ENCODE measurements at places on chromosomes 3 and 15. TPM values are rescaled to one million over a fixed set of nuclear protein-coding genes. Genes with fewer than 3 reads are reported as not detected.

ST8SIA2 gene
- total RNA-seq: not detected

NEK11 gene
- total RNA-seq: 5.2 TPM

THAP10 gene
- total RNA-seq: not detected

ABCF3 gene
- total RNA-seq: 126 TPM

LRRC31 gene
- total RNA-seq: not detected

- DNase-seq: no peak
These were observed 8.9 kb upstream of the CMTM8 start for GRCh38 chr3:32229565-32229964.

DNA sequence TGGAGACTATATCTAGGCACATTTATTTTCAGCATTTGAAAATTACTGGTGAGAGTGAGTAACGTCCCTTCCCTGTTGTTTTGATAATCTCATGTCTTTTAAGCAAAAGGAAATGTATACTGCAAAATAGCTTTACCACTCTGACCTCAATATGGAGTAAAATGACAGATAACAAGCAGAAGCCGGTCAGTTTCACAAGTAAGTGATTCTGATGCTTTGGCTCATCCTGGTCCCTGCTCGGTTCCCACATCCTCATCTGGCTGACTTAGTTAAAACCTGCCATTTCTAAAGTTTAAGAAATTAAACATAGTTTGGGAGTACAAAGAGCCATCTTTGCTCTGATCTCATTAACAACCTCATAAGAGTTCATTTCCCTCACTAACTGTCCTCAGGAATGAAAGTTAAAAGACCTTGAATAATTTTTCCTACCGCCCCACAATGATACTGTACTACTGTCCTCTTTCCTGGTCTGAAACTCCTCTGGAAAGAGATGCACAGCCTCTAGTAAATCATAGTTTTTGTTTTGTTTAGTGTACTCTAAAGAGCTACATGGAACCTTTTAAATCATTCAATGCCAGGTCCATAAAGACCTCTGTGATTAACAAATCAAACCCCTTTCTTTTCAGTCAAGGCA, 72.3 kb upstream of the ICE2 start:
- no peak for DNase-seq

DNA sequence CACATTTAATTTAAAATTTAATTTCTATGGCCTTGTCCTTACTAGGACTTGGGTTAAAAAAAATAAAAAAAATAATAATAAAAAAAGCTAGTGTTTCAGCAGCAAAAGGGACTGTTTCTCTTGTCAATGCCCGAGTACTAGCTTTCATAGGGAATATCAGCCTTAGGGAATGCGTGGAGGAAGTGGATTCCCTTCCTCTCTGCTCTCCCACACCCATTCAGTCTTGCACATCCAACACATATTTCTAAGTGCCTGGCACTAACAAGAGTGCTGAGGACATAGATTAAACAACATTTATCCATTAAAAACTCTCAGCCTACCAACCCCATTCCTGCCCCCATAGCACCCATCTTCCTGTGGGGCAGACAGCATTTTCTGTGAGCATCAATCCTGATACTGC, 6.2 kb downstream of the ZNF385D start:
- DNase-seq: no peak

DNA sequence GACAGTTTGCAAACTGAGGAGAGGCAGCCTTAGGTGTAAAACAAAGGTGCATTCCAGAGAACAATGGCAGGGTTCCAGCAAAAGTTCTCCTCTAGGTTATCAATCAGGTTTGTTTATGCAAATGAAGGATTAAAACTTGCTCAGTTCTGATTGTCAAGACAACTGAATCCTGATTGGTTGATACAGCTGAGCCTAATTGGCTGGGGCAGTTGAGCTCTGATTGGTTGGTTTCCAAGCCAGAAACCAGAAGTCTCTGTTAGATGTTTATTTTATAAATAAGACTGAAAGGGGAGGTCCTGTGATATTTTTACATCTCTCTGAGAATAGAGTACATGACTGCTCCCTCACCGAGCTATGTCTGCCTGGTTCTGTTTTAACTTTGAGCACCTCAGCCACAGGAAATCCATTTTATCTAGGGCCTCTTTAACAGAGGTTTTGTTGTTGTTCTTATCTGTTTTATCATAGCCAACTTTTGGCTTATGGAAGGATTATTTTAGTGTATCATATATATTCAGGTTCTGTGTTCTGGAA, 37.8 kb downstream of the PPM1L start:
- DNase-seq: no peak

- DNase-seq: no peak
These were observed 26.0 kb downstream of the RPN1 start for GRCh38 chr3:128624526-128625138.

DNA sequence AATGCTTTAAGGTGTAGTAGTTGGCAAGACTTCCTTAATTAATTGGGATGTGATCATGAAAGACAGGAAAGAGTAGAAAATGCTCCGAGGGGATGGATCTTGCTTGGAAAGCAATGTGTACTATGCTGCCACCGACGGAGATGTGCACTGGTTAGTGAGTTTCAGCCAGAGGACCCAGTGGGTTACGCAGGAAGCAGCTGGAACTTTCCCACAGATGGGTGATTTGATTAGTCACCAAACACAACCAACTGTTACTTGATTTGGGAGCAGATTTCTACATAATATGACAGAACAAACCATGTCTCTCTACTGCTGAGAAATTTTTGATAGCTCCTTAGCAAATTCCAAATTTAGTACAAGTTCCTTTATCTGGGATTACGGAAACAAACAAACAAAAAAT, 245.4 kb upstream of the MCTP2 start:
- DNase-seq: no peak

Measured in naive thymus-derived CD8-positive, alpha-beta T cell (primary cell).